ENCODE measurements at places on chromosomes 1 and 21.

DNA sequence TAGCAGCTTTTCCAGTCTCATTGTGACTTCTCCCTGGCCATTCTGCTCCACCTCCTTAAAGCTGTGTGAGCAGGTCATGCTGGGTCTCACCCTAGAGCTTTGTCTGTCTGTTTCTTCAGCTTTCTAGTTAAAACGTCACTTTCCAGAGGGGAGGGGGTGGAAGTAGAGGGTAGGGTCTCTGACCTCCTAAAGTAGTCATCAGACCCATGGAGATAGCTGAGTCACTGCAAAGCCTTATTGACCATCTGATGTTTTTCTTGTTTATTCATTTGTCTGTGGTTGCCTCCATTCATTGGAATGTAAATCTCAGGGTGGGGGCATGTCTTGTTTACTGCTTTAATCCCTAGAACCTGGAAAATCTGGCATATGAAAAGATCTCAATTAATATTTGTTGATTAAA, 52.7 kb downstream of the ELF3 start:
- no peak for DNase-seq

GRCh38 chr1:156677616-156678596, 699 bp upstream of the NES start:
- DNase-seq: no peak

- no peak for DNase-seq
Measured at GRCh38 chr1:106798991-106799390, 257.5 kb upstream of the PRMT6 start.

DNA sequence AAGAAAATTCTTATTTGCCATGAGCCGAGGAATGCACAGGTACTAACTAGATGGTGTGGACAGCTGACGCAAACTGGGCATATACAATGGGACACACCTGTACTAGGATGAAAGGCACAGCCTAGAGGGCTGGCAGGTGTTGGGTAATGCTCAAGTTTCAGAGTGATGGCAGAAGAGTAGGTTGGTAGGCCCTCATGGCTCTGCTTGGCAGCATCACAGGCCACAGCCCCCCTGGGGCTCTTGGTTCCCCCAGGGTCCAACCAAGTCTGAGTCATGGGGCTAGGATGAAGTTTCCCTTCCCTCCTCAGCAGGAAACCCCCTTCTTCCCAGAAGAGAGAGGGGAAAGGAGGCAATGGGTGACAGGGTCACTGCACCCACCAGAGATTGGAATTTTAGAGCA, 35.2 kb downstream of the SPEN start:
- no peak for DNase-seq

DNA sequence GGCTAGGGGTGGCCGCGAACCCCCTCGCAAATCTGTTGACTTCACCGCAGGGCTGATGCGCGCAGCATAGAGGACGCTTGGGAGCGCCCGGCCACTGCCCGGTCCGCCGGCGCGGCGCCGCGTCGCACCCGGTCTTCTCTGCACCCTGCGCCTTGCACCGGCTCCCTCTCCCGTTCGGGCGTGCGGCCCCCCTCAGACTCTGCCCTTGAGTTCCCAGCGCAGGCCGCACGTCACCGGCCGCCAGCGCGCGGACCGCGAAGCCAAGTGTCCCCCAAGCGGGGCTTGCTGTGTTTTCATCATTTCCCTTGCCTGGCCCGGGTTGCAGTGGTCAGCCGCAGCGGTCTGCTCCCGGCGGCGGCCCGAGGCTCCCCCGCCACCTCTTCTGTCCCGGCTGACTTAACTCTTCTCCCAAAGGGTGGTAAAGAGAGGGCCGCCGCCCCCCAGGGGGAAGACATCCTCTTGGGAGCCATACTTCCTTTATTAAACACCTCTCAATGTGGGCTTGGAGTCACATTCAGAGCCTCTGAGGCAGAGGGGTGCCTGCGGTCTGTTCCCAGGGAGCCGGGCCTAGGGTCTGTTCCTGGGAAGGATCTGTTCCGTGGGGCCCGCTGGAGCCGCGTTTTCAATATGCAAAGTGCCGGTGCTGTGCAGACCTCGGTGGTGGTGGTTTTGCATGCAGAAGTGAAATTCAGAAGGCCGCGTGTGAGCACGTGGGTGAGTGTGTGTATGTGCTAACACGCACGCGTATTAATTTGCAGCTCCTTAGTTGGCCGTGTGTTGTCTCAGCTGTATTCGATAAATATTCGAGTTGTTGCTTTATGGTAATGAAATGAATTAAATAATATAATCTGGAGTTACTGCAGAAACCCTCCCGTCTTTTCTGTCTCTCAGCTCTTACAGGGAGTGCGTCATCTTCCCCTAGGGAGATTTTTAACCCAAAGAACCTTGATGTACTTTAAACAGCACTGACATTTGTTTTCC, 17.6 kb downstream of the PBX1 start:
- DNase-seq: peak; percentile 67

DNA sequence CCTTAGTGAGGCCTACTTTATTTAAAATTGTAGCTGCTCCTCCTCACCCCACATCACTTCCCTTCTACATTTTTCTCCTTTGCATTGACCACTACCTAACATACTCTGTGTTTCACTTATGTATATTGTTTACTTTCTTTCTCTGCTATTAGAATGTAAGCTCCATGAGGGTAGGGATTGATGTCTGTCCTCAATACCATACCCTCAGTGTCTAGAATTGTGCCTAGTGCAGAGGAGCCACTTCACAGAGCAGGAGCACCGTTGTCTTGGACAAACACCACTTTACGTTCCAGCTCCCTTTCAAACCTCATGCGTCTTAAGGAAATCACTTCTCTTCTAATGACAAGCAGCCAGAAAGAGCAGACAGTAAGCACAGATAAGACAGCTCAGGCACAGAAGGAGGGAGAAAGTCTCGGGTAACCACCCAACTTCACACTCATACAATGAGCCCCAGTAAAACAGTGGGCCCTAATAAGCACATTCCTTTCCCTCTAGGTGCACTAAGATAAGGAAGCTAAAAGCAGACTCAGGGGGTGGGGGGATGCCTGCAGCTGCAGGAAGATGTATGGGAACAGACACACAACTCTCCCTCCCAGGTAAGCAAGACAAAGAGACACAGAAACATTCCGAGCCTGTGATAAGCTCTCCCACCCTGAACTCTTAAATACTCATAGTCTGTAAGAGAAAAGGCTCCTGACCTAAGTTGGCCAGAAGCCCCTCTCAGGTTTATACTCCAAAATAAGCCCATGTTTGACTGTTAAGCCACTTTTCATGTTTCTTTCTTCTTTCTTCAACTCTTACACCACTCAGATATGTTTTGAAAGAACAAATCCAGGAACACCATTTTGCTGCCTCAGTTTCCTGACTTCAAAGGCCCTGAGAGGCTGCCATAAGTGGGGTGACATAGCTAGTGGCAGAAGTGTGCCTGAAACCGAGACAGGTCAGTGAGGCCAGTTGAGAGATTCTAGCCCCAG, 7.1 kb upstream of the PLEKHM2 start:
- DNase-seq: no peak

GRCh38 chr1:24383381-24383940, 30.1 kb downstream of the STPG1 start:
- no peak for DNase-seq

DNA sequence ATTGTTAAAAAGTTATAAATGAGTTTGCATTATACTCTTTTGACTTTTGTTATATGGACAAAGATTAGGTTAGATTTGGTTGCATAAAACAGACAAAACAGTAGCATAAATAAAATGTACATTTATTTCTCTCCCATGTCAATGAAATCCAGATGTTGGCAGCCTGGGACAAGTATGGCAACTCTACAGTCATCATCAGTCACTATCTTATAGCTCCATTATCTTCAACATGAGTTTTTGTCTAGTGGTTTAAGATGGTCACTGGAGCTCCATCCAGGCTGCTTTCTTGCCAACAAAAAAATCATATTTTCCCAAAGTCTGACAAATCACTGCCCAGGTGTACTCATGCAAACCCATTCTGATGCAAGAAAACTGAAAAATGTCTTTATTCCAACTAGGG, 83.8 kb downstream of the CD58 start:
- no peak for DNase-seq

DNA sequence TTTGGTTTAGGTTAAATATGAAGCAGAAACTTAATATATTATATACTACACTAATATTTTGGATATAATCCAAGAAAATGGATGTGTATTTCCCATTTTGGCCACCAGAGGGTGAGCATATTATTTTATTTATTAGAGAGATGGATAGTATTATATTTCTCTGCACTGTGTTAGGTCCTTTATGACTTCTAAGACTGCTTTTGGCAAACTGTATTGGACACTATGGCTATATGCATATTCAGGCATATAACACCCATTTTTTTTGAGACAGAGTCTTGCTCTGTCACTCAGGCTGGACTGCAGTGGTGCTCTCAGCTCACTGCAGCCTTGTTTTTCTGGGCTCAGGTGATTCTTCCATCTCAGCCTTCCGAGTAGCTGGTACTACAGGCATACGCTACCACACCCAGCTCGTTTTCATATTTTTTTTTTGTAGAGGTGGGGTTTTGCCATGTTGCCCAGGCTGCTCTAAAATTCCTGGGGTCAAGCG, 17.8 kb upstream of the PGM1 start:
- no peak for DNase-seq

DNA sequence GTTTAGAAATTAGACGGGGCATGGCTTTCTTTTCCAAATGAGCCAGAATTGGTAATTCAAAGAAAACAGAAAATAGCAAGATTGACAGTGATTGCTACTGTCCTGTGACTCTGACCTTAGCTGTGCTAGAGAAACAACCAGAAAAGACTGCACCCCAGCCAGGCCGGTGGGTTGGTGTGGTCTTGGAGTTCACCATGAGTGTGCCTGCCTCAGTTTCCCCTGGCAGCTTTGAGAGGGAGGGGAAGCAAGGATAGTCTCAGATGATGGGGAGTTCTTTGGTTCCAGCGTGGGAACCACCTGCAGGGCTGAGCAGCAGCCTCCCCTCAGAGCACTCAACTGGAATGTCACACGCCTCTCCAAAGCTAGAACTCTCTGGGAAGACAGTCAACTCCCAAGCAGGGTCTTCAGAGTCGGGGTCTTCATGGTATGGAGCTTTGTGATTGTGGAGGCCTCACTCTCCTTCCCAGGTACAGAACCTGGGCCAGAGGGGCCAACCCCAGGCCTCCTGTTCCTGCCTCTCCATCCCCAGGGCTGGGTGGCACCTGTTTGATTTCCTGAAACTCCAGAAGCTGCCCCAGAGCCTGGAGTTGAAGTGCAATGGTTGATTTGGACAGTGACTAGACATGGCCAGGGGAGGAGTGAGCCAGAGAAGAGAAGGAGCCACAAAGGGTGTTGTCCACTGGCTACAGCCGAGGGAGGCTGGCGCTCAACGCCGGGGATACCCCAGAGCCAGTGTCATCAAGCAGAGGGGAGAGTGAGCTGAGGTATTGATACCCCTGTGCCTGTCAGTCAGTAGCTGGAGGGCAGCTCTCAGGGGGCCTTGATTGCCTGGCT, 35.7 kb downstream of the SIM2 start:
- no peak for DNase-seq

DNA sequence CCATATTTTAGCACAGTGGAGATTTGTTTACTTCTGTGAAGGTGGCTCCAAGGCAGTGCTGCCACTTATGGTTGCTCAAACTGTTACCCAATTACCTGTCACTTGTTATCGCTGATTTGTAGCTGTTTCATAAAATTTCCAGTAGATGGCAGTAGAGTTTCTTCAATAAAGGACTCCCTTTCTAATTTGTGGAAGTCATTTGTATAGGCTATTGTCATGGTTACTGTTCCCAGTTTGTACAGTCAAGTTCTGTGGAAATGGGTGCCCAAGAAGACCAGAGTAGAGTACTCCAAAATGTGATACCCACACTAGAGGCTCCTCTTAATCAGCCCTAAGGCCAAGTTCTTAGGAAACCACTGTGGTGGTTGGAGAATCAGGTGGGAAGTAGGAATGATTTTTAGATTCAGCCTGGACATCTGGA, 186.1 kb downstream of the CLEC20A start:
- DNase-seq: peak; percentile 34

GRCh38 chr1:207745839-207746767, 5.8 kb upstream of the CD46 start:
- DNase-seq: no peak

DNA sequence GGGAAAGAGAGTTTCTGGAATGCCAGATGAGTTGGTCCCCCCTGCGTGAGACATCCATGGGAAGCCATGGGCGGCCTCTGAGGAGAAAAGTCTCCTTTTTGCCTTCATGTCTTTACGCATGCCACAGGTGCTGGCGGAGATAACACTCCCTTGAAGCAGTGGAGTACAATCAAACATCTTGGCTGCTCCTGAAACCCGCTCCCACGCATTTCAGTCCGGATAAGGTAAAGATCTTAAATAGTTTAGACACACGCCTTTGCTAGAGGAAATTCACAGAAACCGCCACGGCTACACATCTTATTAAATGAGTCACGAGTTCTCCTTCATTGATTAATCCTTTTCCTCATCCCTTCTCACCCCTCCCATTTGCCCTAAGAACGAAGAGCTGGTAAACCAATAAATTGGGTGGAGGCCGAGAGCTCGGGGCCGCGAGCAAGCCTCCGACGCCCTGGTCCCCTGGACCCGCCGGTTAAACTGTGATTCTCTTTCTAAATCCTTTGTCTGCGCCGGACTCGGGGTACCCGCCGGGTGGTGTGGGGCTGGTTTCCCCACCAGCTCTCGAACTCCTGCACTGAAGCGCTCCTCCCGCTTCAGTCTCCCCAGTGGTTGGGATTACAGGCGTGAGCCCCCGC, 6.6 kb upstream of the ZNF669 start:
- no peak for DNase-seq

DNA sequence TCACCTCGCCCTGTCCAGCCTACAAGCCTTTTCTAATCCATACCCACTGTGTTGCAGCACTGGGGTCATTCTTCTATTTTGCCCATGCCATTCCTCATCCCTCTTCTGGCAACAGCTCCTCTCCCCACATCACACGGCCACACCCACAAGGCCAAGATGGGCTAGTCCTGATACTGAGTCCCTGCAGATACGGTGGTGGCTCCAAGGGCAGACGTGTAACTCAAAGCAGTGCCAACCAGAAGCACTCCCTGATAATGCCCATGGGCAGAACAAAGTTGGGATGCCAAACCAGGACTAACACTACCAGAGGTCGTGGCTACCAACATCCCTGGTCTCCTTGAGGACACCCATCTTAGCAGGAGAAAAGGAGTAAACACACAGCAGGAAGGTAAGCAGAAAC, 64.8 kb downstream of the APP start:
- DNase-seq: no peak

DNA sequence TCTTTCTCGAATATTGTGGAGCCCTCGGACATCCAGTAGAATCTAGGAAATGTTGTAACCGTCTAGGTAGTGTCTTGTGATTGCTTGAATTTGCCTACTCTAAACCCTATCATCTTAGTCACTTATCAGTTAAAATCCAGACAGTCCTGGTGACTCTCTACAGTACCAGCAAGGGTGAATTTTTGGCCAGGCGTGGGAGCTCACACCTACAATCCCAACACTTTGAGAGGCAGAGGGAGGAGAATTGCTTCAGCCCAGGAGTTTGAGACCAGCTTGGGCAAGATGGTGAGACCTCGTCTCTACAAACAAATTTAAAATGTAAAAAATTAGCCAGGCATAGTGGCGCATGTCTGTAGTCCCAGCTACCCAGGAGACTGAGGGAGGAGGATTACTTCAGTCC, 230.9 kb downstream of the CHRM3 start:
- DNase-seq: no peak

- no peak for DNase-seq
Measured at GRCh38 chr21:37982496-37983318, 66.5 kb upstream of the KCNJ6 start.

All from skeletal muscle cell (primary cell).